Stimulated activated CD4-positive, alpha-beta T cell treated with anti-CD3 and anti-CD28 coated beads, Interleukin-2, amount 100 ng/mL, for 48 hours (primary cell): ENCODE measurements at places on chromosomes 13 and 19.

GRCh38 chr13:109126891-109127641, 497.7 kb downstream of the MYO16 start:
- no peak for DNase-seq

- no peak for DNase-seq
Observed at GRCh38 chr13:29753618-29754472, 96.6 kb downstream of the UBL3 start.

GRCh38 chr19:7526059-7526929, 3.9 kb downstream of the MCOLN1 start:
- no peak for DNase-seq

DNA sequence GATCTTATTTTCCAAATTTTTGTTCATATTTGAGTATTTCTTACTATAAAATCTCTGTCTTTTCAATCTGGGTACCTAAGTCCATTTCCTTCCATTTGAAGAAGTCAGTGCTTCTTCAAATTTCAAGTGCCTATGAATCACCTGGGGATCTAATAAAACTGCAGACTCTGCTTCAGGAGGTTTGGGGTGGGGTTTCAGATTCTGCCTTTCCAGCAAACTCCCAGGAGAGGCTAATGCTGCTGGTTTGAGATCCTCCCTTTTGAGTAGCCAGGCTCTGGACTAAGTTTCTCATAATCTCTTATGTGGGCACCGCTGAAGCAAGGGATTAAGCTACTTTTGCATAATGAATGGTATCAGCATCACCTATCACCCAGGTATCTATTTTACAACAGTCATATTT, 242.4 kb downstream of the RGCC start:
- DNase-seq = no peak

GRCh38 chr13:32142115-32142514, 110.5 kb downstream of the FRY start:
- no peak for DNase-seq

- no peak for DNase-seq
Observed at GRCh38 chr13:42752731-42753130, 28.7 kb upstream of the FAM216B start.

- no peak for DNase-seq
Observed at GRCh38 chr19:11356074-11356397, 804 bp downstream of the PLPPR2 start.

DNA sequence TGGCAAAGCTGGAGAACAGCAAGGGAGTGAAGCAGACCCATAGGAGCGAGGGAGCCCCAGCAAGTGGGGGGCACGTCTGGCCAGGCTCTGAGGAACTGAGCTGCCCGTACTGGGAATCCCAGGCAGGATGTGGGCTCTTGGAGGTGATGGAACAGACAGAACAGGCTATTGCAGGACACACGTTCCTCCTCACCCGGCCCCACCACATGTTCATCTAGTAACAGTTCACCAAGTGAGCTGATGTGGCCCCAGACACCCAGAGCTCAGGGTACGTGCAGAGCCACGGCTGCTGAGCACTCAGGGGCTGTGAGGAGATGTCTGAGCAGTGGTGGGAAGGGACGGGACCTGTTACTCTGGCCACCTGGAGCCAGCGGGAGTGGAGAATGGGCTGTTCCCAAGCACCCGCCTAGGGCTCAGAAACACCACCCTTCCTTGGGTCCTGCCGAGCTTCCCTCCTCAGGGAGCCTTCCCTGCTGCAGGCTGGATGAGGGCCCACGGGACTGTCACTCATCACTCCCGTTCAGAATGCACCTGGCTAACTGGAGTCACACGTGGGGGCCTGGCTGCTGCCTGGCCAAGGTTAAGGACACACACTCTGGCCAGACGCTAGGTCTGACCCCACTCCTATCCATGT, 18.4 kb downstream of the ELL start:
- DNase-seq = no peak

GRCh38 chr13:104750377-104750776, 1684.2 kb upstream of the SLC10A2 start:
- DNase-seq = no peak

GRCh38 chr13:101584331-101584730, 131.9 kb downstream of the ITGBL1 start:
- DNase-seq = no peak

GRCh38 chr19:645912-646778, 6.5 kb downstream of the FGF22 start:
- DNase-seq = no peak

- DNase-seq = no peak
Observed at GRCh38 chr19:12222980-12223630, 60.2 kb downstream of the ZNF136 start.

DNA sequence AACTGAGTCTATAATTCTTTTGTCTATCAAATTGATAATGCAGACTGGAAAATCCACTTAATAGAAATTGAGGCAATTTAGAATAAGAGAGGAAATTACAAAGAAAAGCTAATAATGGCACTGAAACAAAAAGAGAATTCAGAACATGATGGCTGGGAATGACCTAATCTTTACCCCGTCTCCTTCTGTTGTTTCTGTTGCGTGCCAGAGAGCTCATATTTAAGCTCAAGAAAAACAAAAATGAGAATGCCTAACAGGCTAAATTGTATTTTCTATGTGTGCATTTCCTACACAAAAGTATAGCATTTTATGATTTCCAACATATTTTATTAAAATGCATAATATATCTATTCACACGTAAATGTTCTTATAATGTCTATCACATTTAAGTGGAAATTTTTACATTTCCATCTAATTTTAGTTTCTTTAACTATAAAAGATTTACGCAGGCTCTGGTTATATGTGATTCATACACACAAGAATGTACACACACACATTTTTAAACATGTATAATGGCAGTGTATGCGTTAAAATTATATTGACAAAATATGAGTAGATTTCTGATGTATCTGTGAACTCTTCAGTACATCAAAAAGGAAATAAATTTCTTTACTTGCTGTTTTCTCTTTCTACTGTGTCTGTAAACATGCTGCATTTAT, 432.3 kb downstream of the SLITRK6 start:
- DNase-seq = no peak

DNA sequence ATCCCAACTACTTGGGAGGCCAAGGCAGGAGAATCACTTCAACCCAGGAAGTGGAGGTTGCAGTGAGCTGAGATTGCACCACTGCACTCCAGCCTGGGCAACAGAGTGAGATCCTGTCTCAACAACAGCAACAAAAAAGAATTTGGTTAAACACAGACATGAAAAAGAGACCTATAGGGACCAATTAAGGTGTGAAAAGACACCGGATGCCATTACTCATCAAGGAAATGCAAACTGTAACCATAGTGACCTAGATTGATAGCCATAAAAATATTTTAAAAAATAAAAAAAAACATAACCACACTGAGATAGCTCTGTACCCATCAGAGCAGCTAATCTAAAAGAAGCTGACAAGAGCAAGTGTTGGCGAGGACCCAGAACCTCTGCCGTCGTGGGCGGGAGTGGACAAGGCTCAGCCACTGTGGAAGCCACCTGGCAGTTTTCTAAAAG, 37.1 kb upstream of the ISYNA1 start:
- no peak for DNase-seq

DNA sequence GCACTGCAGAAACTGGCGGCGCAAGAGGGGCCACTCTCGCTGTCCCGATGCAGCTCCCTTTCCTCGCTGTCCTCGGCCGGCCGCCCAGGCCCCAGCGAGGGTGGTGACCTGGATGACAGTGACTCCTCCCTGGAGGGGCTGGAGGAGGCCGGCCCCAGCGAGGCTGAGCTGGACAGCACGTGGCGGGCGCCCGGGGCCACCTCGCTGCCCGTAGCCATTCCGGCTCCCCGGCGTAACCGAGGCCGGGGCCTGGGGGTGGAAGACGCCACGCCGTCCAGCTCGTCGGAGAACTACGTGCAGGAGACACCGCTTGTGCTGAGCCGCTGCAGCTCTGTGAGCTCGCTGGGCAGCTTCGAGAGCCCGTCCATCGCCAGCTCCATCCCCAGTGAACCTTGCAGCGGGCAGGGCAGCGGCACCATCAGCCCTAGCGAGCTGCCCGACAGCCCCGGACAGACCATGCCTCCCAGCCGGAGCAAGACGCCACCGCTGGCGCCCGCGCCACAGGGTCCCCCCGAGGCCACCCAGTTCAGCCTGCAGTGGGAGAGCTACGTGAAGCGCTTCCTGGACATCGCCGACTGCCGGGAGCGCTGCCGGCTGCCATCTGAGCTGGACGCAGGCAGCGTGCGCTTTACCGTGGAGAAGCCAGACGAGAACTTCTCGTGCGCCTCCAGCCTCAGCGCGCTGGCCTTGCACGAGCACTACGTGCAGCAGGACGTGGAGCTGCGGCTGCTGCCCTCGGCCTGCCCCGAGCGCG, 12.4 kb downstream of the C19orf25 start:
- no peak for DNase-seq

DNA sequence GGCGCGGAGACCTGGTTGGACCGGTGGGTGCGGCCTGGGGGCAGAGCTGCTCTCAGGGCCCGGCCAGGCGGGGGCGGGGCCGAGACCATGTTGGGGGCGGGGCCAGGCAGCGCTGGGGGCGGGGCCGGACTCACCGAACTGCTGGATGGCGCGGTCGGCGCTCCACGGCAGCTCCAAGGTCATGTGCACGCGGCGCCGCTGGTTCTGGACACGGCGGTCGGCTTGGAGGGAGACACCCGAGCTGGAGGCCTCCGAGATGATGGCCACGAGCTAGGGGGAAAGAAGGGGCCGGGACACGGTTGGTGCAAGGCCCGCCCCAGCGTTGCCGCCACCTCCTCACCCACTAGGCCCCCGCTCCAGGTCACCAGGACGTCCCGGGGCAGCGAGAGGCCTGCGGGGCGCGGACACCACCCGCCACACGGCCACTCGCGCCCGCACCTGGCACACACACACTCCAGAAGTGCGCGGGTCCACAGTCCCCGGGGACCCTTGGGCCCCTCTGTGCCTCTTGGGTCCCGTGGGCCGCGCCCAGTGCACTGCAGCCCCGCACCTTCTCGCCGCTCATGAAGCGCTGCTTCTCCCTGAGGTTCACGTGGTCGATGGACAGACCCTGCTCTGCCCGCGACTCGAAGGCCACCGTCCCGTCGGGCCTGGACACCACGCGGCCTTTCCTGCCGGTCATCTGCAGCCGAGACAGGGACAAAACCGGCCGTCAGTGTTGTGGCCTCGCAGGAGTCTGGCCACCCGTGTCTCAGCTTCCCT, 8.7 kb downstream of the GPX4 start:
- no peak for DNase-seq

DNA sequence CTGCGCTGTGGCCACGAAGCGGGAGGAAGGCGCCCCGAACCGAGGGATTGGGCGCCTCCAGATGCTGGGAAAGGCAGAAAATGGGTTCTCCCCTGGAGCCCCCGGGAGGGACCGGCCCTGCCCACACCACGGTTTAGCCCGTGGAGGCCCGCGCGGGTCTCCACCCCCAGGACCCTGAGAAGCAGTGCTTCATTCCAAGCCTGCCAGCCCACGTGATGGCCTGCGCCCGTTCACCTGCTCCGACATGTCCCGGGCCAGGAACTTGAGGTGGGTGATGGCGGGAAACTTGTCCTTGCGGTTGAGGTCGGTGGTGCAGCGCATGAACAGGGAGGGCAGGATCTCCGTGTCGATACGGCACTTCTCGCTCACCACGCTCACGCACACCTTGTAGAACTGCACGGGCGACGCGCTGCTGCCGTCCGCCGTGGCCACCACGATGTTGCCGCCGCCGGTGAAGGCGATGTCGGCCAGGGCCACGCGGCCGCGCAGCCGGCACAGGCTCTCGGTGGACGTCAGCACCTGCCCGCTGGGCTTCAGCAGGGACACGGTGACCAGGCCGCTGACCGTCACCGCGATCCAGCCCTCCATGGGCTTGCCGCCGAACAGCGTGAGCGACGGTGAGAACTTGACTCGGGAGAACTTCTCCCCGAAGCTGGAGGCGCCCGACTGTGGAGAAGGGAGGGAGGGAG, 7.3 kb downstream of the MED16 start:
- DNase-seq = no peak

DNA sequence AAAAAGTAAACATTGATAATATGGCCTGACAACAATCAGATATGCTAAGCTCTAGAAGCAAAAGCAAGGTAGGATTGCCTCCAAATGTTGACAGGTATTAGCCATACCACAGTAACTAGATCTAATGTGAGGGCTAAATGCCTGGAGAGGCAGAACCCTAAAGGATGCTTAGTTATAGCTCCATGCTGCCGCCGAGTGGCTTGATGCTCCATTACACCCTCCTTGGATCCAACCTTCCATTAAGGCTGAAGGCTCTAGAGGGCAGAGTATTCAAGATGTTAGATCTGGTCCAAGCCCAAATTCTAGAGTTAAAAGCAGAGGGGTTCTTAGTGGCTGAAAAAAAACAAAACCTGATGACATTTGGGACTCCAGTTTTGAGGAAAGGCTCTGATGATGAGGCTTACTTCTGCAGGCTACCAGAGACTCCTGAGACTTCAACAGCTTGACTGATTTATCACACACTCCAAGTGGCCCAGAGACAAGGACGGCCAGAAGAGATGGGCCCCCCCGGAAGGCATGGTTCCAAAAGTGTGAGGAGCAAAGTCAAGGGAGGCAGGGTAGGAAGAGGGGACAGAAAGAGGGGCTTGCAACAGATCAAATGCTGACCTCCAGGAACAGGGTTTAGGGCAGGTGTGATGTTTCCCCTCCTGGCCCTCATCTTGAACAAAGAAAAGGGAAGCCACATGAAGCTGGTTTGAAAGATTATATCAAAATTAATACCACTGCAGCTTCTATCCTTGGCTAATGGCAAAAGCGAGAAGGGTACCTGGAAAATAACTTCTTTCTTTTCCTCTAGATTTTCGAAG, 21.9 kb upstream of the CPB2 start:
- DNase-seq = peak; percentile 65

GRCh38 chr13:75689686-75690085, 53.6 kb downstream of the LMO7 start:
- DNase-seq = no peak

DNA sequence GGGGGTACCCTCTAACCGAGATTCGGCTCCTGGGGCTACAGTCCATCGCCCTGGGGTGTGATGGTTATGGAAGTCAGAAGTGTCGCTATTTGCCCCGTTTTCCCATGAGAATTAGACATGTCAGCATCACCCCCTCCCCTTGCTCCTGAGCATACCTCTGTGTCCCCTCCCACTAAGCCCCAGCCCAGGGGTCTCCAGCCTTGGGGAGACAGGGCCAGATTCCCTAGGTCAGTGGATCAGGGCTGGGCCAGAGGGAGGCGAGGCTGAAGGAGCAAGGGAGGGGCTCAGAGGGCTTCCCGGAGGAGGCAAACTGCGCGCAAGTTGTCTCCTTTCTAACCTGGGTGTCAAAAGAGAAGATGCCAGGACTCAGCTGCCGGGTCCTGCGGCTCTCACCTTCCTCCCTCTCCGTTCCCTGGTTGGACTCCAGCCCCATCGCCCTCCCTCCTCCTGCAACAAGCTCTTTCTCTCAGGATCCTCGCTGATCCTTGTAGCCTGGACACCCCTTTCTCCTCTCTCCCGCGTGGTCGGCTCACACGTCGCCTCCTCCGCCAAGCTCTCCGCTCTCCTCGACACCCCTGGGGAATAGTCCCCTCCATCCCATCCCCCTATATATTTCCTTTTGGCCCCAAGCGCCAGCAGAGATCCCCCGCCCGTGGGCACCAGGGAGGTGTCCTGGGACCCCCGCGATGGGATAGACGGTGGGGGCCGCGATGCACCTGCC, 459 bp upstream of the TMEM59L start:
- DNase-seq = no peak

GRCh38 chr19:55305491-55305890, 19.6 kb downstream of the TMEM150B start:
- DNase-seq = peak; percentile 55
